Mucosa of descending colon (tissue), 3 donors: ENCODE measurements at places on chromosomes 11 and 22.

DNA sequence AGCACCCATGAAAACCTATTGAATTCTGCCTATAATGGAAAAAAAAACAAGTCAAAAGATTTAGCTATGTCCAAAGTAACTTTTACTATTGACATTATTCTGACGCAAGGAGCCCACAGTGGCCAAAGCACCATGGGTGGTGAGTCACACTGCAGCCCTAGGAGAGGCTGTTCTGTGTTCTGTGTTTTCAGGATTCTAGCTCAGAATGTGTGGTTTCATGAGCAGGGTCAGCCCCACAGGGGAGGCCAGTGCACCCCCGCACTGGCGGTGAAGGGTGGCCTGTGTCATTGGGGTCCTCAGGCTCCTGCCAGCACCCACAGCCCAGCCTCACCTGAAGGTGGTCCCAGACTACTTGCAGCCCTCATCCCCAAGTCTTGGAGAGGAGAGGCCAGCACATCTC, 112.2 kb downstream of the BRD1 start:
- DNase-seq, result no peak

GRCh38 chr11:79060081-79060953, 380.5 kb downstream of the TENM4 start:
- no peak for DNase-seq

- no peak for DNase-seq
Measured at GRCh38 chr22:28207281-28208030, 288.4 kb upstream of the PITPNB start.

GRCh38 chr11:78699609-78700135, 125.0 kb upstream of the NARS2 start:
- no peak for DNase-seq

DNA sequence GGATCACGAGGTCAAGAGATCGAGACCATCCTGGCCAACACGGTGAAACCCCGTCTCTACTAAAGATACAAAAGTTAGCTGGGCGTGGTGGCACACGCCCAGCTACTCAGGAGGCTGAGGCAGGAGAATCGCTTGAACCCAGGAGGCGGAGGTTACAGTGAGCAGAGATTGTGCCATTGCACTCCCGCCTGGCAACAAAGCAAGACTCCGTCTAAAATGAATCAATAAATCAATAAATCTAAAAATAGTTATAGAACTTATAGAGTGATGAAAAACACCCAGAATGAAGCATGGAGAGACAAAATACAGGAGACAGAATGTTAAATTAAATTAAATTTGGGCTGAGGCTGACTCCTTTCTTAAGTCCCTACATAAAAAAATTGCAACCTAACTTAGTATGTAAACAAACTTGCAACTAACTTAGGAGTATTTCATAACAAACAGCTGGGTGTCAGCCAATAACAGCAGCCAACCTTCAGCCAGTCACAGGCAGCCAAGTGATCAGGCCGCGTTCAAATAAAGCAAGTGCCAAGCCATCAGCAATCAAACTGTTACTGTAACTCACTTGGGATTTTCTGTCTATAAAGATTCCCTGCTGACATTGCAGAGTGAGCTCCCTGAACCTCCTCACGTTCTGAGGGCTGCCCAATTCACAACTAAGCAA, 7.3 kb upstream of the TP53AIP1 start:
- peak; percentile 28 for DNase-seq

DNA sequence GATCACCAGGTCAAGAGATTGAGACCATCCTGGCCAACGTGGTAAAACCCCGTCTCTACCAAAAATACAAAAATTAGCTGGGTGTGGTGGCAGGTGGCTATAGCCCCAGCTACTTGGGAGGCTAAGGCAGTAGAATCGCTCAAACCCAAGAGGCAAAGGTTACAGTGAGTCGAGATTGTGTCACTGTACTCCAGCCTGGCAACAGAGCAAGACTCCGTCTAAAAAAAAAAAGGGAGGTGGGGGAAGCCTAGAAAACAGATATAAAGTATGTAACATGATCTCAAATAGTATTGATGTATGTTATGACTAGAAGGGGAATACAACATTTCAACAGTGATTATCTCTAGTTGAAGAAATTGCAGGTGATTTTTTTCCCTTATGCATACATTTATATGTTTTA, 61.4 kb downstream of the SLC1A2 start:
- DNase-seq, result no peak

DNA sequence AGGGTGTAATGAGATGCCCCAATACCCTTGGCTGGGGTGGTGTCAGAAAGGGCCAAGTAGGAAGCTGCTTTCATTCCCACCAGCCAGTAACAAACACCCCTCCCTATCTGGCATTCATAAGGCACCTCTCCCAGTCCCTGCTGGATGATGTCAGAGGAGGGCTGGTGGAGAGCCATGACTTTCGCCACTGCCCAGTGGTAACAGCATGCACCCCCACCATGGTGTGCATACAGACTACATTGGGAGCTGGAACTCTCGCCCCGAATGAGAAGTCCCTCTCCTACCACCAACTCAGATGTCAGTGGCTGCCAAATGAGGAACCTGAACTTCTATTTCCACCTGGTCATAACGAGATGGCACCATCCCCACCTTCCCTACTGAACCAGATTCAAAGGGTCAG, 73.3 kb downstream of the SGSM3 start:
- DNase-seq, result no peak

- no peak for DNase-seq
Measured at GRCh38 chr22:29061773-29062172, at the start of gene C22orf31. C22orf31 (minus strand) TSS chr22:29061831; CDS start chr22:29061792, 39 bp downstream.

DNA sequence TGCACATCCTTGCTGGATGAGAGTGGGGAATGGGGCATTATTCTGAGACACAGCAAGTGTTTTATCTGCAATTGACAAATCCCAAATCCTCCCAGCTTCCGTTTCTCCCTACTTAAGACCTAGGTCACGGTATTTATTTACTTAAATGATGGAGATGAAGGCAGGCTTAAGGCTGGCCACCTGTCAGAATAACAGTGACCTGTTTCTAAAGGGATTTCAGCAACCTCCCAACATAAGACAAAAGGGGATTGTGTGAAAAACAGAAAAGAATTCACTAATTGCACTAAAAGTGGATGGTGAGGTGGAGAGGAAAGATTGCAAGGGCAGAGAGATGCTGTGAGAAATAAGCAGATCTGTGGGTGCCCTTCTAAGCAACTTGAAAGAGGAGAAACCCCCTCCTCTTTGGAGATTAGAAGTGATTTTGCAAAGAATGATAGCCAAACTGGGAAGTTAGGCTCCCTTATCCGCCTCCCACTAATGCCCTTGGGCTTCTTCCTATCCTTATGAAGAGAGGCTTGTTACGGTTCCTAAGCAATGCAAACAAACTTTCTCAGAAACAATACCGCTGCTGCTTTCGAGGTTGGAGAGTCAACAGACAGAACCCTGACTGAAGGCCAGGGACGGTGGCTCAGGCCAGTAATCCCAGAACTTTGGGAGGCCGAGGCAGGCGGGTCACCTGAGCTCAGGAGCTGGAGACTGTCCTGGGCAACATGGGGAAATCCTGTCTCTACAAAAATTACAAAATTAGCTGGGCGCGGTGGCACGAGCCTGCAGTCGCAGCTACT, 84.3 kb downstream of the ARL14EP start:
- no peak for DNase-seq

DNA sequence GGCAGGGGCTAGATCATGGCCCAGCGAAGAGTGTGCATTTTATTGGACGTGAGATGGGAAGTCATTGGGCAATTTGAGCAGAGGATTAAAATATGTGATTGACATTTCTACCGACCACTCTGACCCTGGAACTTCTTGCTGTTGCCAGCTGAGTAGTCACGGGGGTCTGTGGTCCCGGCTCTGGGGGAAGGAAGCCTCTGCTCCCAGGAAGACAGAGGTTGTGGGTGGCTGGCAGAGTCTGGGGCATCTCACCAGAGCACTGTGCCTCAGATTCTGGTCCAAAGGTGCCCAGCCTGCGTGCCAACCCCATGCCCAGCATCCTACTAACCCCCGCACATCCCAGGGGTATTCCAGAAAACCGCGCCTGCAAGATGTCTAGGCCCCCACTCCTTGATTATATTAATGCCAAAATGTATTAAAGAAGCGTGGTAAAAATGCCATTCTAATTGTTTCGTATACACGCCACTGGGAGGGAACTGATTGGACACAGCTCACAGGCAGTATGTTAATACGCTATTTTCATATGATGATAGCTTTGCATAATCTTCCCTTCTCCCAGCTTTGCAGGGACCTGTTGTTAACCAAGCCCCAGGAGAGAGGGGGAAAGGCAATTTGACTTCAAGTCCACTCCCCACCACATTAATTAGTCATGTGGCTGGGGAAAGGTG, 25.3 kb upstream of the LMO1 start:
- no peak for DNase-seq

DNA sequence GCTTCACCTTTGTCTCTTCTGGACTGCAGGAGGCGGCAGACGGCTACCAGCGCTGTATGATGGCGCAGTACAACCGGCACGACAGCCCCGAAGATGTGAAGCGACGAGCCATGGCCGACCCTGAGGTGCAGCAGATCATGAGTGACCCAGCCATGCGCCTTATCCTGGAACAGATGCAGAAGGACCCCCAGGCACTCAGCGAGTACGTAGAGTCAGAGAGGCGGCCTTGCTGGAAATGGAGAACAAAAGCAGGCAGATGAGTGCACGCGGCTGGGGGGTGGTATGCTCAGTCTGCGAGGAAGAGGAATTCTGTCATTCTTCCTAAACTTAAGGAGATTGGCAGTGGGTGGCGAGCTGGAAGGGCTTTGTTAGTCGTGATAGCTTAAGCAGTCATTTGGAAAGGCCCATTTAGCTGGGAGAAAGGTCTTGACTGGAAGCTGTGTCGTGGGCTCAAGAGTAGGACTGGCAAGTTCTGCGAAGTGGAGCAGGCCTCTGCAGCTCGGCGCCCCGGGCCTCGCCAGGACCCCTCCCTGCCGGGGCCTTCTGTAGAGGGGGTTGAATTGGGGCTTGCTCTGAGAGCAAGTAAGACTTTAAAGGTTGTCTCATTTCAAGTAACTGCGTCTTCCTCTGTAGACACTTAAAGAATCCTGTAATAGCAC, 3.0 kb upstream of the FERMT3 start:
- no peak for DNase-seq

DNA sequence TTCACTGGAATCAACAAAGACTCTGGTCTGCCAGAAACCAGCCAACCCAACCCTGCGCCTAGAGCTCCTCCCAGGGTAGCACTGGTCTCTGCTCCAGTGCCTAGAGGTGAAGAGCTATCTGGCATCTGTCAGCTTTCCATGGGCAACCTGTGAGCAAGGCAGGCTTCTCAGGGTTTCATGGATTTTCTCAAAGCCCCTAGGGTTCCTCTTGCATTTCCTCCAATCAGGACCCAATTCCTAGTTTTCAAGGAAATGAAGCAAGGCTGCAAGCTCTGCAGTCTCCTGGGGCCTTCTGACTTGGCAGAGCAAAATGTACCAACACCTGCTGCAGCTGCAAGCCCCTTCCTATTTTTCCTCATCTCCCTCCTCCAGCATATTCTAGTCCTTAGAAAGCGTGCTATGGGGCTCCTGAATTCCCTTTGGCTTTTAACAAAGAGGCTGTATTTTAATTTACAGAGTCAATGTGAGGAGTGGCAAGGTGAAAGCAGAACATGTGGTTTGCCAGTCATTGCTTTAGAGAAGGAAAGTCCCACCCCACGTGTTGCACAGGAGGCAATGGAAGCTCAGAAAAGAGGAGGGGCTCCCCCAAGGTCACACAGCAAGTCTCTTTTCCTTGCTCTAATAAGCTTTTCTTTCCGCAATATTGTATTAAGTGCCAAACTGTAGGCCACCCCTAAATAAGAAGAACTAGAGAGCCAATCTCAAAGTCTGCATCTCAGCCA, 33.0 kb upstream of the RIC3 start:
- DNase-seq, result no peak

DNA sequence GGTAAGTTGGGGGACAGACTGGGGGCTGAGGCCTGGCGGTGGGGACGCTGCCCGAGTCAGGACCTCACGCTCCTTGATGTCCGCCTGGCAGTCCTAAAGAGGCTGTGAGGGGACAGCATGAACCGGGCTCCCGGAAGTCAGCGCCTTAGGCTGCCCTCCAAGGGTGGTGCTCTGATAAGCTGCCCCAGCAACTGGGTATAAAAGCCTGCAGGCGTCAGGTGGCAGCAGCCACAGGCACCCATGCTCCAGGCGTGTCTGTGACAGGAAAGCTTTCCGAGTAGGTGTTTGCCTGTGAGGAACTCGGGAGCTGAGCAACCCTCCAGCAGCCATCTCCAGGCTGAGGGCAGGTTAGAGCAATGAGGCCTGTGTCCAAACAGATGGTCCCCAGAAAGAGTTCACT, 53.0 kb downstream of the ST3GAL4 start:
- no peak for DNase-seq

DNA sequence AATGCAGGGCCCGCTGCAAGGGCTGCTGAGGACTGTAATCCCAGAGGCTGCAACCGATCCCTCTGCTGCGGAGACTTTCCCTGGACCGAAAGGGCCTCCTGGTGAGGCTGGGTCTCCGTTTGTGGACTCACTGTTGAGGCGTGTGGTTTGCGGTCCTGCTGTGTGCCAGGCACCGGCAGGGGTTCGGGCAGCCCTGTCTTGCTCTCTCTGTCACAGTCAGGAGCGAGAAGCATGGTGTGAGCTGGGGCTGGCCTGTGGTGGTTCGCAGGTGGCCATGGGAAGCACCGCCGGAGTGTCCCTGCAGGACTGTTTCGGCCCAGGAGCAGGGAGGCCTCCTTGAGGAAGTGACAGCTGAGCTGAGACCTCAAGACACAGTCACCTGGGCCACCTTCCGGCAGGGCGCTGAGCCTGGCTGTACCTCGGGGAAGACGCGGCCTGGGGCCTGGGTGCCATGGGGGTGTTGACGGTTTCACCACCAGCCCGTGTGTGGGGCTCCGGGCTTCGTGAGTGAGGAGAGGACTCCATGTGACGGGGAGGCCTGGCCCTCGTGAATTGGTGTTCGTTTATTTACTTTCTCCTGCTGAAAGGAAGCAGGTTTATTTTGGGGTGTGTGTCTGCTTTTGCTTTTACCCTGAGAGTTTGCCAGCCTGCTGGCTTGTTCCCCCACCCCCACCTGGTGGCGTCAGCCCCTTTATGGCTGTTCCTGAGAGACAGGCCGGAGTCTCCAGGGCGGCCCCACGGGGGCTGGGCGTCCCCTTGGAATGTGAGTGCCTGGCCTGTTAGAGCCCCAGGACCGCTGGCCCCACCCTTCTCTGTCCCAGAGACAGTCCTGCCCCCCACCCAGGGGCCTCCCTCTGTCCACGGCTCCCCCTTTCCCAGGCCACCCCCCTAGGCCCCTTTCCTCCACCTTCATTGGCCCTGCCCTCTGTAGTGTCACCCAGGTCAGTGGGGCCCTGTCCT, 122.5 kb downstream of the KCNQ1OT1 start:
- peak; percentile 69 for DNase-seq

GRCh38 chr11:15201586-15201985, 86.9 kb downstream of the INSC start:
- DNase-seq, result no peak
